ENCODE measurements at places on chromosomes 6 and 20.

GRCh38 chr6:159595173-159595572 is 97.9 kb downstream of the SOD2 start:
- DNase-seq, result peak; percentile 87

DNA sequence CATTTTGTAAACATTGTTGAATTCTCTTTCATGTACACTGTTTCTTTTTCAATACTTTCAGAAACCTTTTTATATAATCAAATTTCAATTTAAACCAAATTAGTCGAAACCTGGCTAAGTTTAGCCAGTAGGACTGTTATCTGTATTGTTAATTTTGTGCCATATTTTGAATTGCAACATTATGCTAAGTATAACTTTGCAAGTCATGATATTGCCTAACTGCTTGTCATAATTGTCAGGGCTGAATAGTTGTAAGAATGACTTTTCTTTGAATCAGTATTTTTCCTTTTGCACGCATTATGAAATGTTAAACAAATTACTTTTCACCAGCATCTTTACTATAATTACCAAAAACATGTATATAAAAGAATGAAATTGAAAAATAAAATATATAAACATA is 82.7 kb downstream of the SAMD3 start:
- peak; percentile 21 for DNase-seq

GRCh38 chr6:18985996-18986395 is 598.8 kb downstream of the RNF144B start:
- DNase-seq, result no peak

DNA sequence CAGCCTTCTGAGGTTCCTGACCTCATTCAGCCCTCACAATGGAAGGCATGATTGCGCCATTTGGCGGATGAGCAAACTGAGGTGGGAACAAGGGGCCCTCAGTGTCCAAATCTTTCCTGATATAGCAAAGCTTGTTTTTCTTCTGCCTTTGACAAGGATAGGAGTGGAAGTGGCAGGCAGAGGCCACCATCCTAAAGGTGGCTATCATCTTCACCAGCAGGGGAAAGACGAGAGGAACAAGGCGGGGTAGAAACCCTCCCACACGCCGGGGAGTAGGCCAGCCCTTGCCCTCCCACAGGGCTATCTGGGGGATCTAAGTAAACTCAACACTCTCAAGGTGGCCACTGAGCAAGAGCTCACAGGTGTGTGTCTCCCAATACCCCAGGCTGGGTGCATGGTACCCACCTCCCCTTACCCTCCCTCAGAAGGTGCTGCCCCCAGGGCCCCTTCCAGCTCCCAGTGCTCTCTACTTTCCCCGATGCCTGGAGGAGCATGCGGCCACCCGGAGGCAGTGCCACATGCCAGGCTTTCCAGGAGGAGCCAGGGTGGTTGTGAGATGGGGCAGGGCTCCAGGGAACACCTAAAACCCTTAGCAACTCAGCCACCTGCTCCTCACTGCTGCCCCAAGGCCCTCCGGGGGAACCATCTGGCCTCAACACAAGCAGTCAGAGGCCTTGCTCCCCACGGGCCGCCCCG is 11.2 kb downstream of the SPDEF start:
- DNase-seq, result no peak

DNA sequence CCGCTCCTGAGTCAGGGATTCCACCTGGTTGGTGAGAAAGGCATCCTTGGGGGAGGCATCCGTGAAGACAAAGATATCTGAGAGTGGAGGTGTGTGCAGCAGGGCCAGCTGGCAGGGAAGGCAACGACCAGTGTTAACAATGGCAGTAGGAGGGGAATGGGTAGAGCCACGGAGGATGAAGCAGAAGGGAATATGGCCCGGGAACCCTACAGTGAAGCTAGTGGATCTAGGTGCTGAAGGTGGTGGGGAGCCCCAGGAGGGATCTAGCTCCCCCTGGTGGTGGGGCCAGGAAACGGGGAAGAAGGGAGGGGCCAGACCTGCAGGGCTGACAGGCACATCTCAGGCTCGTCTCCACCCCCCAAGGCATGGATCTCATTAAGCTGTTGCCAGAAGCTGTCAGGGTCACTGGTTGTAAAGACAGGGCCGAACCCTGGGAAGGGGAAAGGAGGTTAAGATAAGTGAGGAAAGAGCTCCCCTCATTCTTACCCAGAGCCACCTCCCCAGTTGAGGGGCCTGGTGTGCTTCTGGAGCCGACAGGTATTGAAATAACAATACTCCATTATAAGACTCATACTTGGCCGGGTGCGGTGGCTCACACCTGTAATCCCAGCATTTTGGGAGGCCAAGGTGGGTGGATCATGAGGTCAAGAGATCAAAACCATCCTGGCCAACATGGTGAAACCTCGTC is 7.3 kb downstream of the VWA7 start:
- peak; percentile 57 for DNase-seq

GRCh38 chr6:106145741-106146227 is 59.6 kb downstream of the PRDM1 start:
- DNase-seq, result peak; percentile 62

DNA sequence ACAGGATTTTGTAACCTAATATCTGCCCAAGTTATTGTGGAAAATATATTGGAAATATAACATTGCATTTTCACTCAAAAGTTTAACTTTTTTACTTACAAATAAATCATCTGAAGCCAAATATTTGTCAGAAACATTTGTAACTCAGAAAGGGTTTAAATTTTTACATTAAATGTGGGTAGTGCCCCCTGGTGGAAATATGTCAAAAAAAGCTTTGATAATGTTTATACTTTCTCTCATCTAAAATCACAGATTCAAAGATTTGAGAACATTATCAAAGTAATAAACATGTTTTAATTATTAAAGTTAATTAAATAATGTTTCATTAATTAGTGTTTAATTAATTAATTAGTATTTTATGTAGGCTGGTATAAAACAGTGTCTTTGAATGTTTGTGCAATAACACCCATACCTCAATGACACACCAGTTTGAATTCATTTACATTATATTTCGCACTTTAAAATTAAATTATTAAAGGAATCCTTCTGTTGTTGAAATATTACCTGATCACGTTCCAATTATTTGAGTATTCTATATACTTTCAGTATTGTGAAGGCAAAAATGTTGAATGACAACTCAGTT is 320.1 kb upstream of the FKBP1C start:
- DNase-seq, result peak; percentile 5

Measured in bronchial epithelial cell (primary cell).